Stimulated activated naive CD8-positive, alpha-beta T cell treated with anti-CD3 and anti-CD28 coated beads, Interleukin-15, amount 100 ng/mL, for 72 hours (primary cell): ENCODE measurements at places on chromosomes 12 and 14.

GRCh38 chr12:54331461-54331860 is 6.5 kb downstream of the COPZ1 start:
- DNase-seq: no peak

- no peak for DNase-seq
Observed at GRCh38 chr12:32181498-32182175, 75.0 kb downstream of the BICD1 start.

DNA sequence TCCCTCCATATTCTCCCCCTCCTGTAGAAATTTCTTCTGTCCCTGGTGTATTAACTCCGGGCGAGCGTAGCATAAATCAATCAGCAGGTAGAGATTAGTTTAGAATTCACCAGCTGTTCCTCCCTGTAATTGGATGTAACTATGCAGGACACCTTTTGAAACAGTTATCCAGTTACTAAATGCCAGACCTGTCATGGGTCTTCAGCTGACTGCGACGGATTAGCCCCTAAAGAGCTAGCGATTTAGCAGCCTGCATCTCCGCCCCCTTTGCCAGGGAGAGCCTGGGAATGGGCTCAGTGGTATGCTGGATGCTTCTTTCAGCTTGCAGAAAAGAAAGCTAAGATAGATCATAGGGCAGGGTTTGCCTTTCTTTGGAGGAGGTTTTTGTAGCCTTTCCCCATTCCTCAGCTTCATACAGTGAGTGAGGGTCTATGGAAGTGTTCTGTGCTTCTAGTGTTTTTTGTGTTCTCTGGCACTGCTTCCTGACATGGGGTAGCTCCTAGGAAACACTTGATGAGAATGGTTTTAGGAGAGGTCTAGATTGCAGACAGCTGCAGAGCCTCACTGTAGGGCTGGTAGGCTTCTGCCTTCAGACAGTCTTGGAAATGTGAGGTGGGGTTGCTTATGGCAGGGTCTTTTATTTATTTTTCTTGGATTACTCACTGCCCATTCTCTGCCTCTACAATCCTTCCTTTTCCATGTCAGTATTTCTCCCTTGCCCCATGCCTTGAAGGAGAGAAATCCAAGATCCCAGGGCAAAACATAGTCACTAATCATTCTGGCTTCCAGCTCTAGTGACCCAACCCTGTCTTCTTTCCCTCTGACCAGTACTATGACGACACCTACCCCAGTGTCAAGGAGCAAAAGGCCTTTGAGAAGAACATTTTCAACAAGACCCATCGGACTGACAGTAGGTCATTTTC is 16.7 kb downstream of the COPZ1 start:
- no peak for DNase-seq

GRCh38 chr12:46503637-46504175 is 131.1 kb upstream of the SLC38A2 start:
- DNase-seq: no peak

DNA sequence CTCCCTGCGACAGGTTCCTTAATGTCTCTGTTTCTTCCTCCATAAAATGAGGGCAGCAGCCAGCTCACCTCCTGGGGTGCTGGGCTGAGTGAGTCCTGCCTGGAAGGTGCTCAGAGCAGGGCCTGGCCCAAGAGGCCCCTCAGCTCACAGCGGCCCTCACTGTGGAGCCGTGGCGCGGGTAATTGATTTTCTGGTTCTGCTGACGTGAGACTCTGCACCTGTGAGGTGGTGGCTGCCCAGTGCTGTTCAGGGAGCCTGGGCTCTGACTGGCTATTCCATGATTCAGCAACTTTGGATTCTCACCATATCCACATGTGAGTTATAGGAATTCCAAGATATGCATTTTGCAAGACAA is 266.6 kb downstream of the ADGRD1 start:
- no peak for DNase-seq

DNA sequence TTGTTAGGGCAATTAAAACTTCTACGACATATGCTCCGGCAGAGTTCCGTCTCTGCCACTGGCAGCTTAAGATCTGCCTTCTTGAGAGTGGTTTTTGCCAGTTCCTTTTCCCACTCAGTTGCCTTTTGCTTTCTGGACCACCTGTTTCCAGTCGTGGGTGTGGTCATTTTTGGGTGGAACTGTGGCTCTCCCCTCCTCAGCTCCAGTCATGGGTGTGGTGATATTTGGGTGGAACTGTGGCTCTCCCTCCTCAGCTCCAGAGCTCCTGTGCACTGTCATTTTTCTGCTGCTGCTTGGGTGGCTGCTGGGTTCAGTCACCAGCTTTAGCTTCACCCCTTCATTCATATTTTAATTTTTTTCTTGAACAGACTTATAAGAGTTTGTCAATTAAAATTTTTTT is 25.3 kb downstream of the WDR20 start:
- DNase-seq: no peak

DNA sequence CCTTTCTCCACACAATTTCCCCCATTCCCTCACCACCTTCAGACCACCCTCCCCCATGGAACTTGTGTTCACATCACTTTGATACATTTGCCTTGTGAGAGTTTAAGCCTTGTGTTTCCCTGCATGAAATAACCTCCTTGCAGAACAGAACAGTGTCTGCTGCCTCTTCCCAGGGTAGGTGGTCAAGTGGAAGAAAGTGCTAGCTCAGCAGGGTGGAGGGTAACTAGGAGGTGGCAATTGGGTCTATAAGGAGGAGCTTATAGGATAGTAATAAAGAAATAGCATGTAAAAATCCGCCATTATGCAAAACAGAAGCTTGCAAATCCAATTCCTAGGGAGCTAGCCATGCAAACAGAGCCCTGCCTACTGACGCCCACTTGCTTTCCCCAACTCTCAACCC is 13.9 kb upstream of the KRT8 start:
- no peak for DNase-seq

- DNase-seq: no peak
Observed at GRCh38 chr12:94151582-94151981, 3.2 kb downstream of the PLXNC1 start.

GRCh38 chr12:119444462-119445044 is 110.0 kb downstream of the CCDC60 start:
- peak; percentile 43 for DNase-seq

- no peak for DNase-seq
Observed at GRCh38 chr12:61397668-61398067, 862.5 kb upstream of the USP15 start.

DNA sequence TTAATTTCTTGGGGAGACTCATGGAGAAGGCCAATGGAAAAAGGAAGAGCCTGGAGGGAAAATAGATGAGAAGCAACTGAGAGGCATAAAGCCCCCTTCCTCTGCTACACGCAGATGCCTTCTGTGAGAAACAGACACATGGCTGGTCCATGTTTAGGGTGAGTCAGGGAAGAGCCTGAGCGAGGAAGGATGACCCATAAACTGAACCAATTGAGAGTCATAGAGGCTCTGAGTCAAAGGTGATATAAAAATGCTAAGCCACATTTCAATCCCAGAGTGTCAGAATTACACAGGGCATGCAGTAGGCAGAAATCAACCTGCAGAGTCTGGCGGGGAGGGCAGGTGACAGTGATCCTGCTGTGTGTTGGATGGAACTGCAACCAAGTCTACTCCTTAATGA is 30.1 kb upstream of the NEDD1 start:
- DNase-seq: no peak

DNA sequence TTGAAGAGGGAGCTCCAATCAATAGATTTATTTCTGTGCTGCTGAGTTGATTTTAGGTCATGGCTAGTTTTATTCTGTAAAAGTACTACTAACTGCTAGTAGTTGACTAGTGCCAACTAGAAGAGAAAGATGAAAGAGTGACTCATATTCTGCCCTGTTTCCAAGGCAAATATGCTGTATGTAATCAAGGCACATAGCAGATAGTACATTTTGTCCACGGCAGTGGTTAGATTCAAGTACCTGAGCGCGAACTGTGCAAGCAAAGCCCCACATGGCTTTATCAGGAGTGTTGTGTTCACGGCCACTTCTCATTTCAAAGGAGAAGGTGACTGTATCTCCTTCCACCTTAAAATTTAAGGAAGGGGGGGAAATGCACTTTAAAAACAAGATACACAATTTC is 126.8 kb downstream of the TRAFD1 start:
- no peak for DNase-seq
